ENCODE measurements at places on chromosomes 3 and 15.

DNA sequence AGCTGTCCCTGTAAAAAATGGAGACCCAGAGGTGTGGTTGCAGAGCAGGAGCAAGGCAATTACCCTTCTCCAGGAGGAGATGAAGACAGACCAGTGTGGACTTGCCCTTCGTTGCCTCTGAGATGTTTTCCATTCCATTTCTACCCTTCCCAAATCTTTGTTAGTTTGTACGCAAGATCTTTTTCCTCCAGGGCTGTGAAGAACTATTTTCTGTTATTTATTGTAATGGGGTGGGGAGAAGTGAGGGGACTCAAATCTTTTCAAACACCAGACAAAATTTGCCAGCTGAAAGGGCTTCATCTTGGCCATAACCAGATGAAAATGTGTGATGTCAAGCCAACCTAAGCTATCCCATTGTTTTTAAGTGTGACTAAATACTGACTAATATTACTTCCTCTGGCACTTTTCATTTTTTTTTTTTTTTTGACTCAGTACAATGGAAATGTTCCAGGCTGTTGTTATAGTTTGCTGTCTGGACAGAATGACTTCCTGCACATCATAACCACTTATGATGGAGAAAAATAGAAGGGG is 271.3 kb upstream of the TPRG1 start:
- no peak for DNase-seq

GRCh38 chr15:77226652-77227051 is 155.7 kb upstream of the TSPAN3 start:
- no peak for DNase-seq

GRCh38 chr3:39130693-39131265 is 22.6 kb downstream of the CSRNP1 start:
- no peak for DNase-seq

- DNase-seq = no peak
Observed at GRCh38 chr3:105013657-105014056, 353.1 kb upstream of the ALCAM start.

GRCh38 chr15:33215941-33216872 is 21.7 kb upstream of the FMN1 start:
- DNase-seq = no peak

GRCh38 chr15:92075764-92076163 is 222.3 kb downstream of the SLCO3A1 start:
- no peak for DNase-seq

DNA sequence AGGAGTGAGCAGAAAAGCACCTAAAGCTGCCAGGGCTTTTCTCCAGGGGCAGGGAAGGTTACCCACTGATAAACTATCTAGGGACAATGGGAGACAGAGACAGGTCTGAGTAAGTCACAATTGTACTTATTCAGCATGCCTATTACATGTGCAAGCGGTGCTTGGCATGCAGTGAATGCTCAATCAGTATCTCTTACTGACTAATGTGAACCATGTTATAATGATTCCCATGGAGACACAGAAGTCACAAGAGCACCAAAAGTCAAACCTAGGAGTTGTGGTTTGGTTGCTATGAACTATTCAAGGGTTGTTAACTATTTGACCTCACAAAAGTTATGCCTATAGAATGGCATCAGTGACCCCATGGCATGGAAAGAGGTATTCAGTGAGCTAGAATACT is 50.0 kb upstream of the RASGRP1 start:
- DNase-seq = no peak

- DNase-seq = no peak
Observed at GRCh38 chr3:120567370-120568201, 28.6 kb upstream of the NDUFB4 start.

DNA sequence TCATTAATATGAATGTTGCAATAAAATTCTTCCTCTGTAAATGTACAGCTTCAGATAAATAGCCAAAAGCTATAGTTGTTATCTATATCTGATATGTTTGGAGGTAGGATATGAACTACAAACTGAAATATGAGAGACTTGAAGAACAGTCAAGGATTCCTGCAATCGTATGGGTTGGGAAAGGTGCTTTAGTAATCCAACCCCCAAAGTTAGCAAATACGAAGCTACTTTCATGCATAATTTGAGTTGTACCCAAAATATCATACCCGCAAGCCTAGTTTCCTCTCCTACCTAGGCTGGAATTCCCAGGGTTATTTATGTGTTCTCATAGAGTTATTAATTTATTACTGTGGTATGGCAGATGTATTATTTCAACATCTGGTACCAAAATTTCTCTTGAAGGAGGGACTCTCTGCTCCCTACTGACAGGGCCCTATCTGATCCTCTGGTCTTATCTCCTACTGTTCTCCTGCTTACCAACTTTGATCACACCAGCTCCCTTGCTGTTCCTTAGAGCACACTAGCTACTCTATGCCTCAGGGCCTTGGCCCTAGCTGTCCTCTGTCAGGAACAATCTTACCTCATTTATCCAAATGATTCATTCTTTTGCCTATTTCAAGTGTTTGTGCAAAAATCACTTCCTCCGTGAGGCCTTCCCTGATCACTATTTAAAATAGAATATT is 140.4 kb upstream of the CCDC54 start:
- DNase-seq = no peak

DNA sequence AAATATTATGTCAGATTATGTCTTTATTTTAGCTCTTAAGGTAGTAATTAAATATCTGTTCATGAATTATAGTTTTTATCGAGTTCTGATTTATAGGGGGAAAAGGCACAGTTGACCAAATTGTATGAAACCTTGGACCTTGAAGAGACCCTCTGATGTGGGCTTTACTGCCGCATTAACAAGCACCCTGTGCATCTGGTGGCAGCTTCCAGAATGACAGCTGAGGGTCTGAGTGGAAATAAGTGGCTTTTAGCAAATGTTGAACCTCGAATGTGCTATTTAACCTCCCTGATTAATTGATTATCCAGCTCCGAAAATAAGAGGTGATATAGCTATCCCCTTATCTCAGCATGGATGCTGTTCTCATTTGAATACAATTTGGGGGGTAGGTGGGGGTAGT is 87.0 kb downstream of the TMEM108 start:
- no peak for DNase-seq

- no peak for DNase-seq
Observed at GRCh38 chr3:131020122-131020693, 6.4 kb downstream of the ASTE1 start.

GRCh38 chr15:85826756-85827515 is 32.2 kb upstream of the KLHL25 start:
- no peak for DNase-seq

- DNase-seq = peak; percentile 71
Observed at GRCh38 chr15:31128919-31129768, 27.6 kb upstream of the TRPM1 start.

GRCh38 chr3:10204921-10205320 is 40.2 kb downstream of the IRAK2 start:
- no peak for DNase-seq

GRCh38 chr3:142240708-142241107 is 15.3 kb upstream of the GK5 start:
- no peak for DNase-seq

GRCh38 chr15:68512598-68512997 is 66.2 kb upstream of the CORO2B start:
- no peak for DNase-seq

GRCh38 chr15:100311833-100312476 is 29.8 kb downstream of the ADAMTS17 start:
- DNase-seq = no peak

GRCh38 chr15:100501117-100501516 is 27.6 kb downstream of the CERS3 start:
- no peak for DNase-seq

- no peak for DNase-seq
Observed at GRCh38 chr3:53533472-53533871, 39.1 kb downstream of the CACNA1D start.

DNA sequence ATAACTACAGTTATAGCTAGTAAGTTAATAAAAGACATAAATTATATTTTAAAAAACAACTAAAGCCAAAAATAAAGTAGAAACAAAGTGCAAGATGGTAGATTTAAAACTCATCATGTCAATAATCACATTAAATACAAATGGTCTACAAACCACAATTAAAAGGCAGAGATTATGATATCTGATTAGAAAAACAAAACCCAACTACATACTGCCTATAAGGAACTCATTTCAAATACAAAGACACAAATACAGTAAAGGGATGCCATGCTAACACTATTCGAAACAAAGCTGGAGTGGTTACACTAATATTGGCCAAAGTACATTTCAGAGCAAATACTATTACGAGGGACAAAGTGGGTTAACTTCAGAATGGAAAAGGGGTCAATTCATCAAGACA is 426.5 kb downstream of the SHQ1 start:
- no peak for DNase-seq

DNA sequence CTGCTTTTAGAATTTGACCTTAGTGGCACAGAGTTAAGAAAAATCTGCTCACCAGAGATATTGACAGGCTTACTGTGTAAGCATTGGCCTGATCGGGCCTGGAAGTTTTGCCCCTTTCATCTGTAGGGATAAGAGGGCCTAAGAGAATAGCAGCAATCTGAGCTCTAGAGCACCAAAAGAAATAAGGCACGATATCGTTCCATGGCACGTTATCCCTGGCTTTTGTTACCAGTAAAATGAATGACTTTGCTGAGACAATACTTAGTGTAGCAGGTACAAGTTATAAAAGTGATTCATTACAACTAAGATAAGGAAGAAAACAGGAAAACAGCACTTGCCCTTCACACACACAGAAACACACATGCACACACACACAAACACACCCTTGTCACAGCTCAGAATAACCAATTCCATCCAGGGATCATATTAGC is 5.0 kb downstream of the THBS1 start:
- no peak for DNase-seq

DNA sequence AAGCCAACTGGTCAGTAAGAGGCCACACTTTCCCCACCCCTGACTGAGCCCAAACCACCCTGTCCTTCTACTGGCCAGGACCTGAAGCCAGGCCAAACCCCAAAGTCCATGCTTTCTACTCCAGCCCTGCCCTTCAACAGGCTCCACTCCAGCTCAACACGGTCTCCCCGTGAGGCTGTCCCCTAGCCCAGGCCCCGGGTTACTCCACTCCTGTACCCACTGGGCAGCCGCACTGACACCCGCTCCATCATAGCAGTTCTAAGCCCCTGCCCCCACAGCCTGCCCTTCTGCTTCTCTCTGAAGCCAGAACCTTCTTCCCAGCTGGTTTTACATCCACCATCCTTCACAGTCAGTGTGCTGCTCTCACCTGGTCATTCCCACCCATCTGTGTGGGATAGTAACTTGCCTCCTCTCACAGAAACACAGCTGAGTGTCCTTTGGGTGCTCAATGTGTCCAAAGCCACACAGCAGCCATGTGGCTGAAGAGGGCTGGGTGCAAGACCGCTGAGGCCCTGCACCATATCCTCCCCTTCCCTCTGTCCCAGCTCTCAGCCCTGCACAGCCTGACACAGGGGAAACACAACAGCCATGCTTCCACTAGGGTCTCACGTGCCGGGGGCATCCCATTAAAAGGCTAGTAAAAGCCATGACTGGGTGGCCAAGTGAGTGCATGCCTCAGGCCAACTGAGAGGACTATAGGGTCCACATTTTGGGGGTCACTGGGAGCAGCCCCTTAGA is 38.1 kb downstream of the TLE3 start:
- DNase-seq = no peak

DNA sequence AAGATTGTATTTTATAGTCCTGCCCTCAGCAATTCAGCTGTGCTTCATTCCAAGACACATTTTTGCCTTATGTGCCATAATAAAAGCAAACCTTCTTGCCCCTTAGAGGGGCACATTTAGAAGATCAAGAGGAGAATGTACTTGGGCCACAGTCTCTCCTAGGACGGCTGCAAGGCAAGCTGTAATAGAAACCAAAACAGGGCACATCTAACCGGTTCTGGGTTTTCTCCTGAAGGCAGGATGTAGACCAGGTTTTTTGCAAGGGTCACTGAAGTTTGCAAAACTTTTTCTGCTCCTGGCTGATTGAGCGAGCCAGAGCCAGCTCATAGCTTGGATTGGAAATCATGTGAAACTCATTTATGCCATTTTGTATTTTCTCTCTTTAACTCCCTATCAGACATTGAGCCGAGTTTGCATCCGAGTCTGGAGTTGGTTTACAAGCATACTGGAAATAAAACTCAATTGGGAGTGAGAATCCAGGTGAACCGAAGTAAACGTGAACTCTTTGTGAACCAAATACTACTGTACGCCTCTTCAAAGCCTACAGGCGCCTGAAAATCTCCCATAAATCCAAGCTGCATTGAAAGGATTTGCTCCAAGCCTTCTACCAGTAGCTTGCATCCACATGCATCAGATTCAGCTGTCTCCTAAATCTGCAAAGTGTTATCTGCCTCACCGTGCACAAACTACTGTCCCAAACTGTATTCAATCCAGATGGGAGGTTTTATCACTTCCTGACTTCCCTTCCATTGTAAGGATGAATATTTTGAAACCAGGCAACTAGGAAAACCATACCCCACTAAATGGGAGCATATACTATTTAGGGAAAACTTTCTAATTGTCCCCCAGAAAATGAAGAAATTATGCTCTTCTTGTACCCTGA is 60.9 kb upstream of the TSC22D2 start:
- DNase-seq = no peak

DNA sequence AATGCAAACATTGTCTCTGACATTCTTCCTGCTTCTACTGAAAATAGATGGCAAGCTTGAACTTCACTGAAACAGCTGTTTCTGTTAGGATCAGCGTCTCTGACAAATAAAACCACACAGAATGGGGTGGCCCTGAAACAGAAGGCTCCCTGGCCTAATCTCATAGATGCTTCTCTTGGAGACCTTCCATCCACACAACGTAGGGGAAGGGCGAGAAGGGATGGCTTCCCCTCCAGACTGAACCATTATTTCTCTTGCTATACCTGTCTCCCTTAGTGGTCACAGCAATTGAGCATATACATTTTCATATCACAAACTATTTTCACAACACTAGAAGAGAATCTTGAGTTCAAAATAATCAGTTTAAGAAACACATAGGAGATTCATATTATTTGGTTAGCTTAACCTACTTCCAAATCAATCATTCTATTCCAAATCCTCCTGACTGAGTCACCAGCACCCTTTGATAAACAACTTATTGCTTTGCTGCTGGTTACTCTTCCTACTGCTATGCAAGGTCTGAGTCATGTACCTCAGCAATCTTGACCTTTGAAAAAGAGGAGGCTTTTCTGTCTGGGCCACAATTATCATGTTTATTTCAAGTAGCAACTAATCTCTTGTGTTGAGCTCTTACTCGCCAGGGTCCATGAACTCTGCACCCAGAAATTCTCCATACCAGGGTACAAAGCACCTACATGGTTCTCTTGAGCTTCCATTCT is 45.5 kb downstream of the CBLB start:
- DNase-seq = no peak

DNA sequence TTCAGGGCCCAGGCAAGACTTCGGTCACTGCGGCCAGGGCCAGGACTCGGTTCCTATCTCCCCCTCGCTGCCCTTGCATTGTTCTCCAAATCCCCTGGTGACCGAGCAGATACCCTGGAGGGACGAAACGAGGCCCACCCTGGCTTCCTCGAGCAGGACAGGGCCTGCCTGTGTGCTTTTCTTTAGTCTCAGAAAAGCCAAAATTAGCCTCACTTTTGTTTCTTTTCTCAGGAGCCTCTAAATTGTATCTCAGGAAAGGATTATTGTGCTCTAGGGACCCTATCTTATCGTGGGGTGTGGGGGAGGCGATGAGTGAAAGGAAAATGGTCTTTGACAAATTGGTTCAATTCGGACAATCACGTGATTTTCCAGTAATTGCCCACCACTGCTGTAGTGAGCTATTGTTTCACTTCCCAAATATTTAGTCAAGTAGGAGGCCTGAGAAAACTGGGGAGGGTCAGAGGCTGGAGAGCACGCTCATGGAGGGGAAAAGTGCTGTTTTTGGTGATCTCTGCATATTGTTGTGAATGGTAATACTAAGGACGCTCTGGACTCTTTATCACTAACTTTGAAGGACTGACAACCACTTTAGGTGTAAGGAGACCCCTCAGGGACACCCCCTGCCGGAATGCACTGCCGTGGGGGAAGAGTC is 61.6 kb downstream of the TMEM44 start:
- no peak for DNase-seq
